ENCODE measurements at places on chromosomes 6 and 20.

- DNase-seq = no peak
Observed at GRCh38 chr6:155235087-155235486, 28.7 kb upstream of the CLDN20 start.

DNA sequence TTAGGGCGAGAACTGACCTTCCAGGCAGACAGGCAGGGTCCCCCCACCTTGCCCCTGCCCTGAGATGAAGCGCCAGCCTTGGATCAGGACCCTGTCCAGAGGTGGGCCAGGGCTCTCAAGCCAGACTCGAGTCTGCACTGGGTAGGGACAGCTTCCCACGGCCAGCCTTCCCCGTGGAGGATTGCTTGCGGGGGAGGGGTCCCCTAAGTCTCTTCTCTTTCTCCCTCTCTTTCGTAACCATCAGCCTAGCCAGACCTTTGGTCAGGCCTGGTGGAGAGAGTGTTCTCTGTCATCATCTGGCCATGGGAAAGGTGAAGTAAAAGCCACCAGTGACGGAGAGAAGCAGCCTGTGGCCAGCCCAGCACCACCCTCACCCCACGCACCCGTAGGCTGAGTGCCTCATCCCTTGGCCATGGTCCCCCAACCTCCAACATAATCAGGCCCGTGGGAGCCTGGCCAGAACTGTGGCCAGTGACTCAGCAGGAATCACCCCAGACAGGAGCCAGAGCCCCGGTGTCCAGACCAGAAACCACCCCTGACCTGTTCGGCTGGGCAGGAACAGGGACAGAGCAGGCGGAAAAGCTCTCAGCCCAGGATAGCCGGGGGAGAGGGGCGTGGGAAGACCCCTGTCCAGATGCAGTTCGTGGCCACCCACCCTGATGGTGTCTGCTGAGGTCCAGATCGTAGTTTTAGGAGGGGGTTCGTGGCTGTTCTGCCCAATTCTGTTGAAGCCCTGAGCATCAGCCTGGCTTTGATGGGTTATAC, 47.1 kb downstream of the SNAI1 start:
- DNase-seq = no peak

- DNase-seq = no peak
Observed at GRCh38 chr20:18580012-18580411, 7.8 kb upstream of the DTD1 start.

DNA sequence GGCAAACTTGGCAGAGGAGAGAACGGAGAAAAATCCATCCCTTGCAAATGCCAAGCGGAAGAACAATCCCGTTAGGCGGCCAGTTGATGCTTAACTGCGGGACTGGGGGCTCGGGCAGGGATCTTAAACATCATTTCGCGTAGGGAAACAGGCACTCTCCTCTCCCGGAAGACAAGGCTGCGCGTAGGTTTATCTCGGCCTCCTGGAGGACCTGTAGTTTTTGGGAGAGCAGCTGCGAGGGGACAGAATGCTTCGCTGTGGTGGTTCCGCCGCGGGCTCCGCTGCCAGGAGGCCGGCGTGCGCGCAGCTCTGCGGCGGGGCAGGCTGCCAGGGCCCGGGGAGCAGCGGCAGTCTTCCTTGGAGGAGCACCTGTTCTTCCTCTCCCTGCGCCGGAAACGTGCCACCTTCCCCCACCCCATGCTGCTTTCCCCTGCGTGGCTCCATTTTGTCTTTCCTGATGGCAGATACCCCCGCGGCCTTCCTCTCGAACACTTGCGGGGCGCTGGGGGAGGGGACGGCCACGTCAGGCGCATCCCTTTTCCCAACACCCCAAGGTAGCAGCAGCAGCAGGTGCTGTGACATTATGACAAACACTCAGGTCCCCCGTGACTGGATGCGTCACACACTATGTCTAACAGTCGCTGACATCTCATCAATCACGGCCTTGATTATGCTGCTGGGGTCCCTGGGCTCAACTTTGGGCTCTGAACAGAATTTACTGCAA, 230.7 kb upstream of the BTBD3 start:
- DNase-seq = peak; percentile 67

GRCh38 chr20:23884771-23885162, 5.2 kb upstream of the CST5 start:
- no peak for DNase-seq

DNA sequence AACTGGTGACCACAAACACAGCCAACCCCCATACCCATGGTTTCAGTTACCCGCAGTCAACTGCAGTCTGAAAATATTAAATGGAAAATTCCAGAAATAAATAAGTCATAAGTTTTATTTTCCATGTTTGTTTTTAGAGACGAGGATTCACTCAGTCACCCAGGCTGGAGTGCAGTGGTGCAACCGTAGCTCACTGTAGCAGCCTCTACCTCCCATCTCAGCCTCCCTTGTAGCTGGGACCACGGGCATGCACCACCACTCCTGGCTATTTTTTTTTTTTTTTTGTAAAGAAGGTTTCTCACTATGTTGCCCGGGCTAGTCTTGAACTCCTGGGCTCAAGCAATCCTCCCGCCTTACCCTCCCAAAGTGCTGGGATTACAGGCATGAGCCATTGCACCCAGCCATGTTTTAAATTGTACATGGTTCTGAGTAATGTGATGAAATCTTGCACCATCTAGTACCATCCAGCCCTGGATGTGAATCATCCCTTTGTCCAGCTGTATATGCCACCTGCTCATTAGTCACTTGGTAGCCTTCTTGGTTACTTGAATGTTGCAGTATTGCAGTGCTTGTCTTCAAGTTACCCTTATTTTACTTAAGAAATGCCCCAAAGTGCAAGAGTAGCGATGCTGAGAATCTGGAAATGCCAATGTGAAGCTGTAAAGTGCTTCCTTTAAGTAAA, 14.5 kb downstream of the CSNK2A1 start:
- no peak for DNase-seq

DNA sequence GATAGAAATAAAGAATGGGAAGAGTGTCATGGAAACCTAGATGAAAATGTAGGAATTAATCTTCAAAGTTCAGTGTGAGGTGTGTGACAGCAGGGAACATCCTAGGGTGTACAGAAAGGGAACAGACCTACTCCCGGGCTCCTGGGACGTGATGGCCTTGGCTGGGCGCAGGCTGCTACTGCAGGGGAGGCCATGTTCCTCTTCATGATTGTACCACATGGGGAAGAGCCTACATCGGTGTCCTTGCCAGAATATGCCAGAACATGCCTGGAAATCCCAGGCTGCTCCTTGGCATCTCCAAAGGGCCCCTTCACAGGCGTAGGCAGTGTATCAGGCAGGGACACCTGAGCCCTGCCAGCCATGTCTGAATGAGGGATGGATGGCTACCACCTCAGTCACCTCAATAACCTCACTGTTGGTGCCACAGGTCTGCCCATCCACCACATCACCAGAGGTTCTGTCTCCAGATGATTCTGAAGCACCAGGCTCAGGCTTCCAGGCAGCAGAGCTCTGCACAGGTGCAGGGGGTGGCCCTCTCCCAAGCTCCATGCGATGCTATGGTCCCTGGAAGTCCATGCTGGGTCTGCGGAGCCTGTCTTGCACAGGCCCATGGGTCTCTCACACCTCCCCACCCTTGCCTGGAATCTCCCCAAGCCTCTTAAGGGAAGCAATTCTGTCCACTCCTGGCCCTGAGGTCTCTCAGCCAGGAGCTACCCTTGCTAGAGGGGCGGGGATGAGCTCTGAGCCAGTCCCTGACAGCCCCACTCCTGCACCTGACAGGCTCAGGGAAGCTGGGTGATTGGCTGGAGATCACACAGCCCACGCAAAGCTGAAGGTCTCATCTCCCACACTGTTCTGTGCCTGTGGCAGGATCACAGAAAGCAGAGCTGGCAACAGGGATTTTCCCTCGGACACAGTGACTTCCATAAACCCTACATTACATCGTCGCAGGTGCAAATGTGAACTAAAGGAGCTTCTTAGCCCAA, 20.2 kb downstream of the RAMACL start:
- no peak for DNase-seq

DNA sequence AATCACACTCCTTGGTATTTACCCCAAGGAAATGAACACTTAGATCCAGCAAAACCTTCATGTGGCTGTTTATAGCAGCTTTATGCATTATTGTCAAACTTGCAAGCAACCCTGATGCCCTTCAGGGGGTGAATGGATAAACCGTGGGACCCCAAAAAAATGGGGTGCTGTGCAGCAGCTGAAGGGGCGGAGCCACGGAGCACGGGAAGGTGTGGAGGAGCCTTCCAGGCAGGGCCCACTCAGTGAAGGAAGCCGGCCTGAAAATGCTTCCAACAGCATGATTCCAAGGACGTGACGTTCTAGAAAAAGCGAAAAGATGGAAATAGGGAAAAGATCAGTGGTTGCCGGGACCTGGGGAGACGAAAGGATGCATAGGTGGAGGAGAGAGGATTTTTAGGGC, 25.6 kb upstream of the FRMD1 start:
- no peak for DNase-seq

GRCh38 chr6:170286934-170287265, 4.0 kb downstream of the DLL1 start:
- no peak for DNase-seq

DNA sequence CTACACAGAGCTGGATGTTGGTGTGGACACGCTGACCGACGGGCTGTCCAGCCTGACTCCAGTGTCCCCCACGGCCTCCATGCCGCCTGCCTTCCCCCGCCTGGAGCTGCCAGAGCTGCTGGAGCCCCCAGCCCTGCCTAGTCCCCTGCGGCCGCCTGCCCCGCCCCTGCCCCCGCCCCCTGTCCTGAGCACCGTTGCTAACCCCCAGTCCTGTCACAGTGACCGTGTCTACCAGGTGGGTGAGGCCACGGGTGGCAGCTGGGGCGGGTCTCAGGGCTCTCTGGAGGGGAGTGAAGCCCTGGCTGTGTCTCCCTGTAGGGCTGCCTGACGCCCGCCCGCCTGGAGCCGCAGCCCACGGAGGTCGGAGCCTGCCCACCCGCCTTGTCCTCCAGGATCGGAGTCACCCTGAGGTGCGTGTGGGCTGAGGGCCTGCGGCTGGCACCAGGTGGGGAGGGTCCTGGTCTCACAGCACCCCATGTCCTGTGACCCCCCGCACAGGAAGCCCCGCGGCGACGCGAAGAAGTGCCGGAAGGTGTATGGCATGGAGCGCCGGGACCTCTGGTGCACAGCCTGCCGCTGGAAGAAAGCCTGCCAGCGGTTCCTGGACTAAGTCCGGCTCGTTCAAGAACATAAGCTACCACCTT, 2.9 kb downstream of the SLC2A4RG start:
- no peak for DNase-seq

DNA sequence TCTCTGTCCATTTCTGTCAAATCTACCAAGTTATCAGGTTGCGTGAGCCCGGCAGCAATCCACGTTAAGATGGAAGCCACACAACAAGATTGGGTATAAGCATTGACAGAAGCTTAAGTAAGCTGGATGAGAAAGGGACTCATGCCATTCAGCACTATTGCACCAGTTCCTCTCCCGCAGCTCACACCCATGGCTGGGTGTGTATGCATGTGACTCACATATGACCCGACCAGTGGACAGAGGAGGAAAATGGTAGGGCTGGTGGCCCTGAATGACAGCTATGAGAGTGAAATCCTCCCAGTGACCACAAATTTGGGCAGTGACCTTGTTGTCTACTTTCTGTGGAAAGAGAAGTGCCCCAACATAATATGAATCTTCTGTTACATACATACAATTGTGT, 113.5 kb downstream of the OTOR start:
- no peak for DNase-seq

DNA sequence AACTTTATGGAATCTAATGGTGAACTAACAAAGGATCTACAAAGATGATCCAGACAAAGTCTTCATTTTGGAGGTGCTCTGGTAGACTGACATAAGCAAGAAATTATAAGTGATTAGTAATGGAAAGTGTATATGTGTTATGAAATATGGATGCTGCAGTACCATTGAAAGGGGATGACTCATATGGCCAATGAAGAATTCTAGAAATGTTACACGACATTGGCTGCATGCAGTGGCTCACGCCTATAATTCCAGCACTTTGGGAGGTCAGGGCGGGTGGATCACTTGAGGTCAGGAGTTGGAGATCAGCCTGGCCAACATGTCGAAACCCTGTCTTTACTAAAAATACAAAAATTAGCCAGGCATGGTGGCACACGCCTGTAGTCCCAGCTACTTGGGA, 23.5 kb downstream of the CFAP206 start:
- no peak for DNase-seq

GRCh38 chr6:148177589-148178233, 164.9 kb upstream of the SASH1 start:
- DNase-seq = peak; percentile 68

GRCh38 chr6:3022765-3023662, 23.3 kb downstream of the NQO2 start:
- no peak for DNase-seq

DNA sequence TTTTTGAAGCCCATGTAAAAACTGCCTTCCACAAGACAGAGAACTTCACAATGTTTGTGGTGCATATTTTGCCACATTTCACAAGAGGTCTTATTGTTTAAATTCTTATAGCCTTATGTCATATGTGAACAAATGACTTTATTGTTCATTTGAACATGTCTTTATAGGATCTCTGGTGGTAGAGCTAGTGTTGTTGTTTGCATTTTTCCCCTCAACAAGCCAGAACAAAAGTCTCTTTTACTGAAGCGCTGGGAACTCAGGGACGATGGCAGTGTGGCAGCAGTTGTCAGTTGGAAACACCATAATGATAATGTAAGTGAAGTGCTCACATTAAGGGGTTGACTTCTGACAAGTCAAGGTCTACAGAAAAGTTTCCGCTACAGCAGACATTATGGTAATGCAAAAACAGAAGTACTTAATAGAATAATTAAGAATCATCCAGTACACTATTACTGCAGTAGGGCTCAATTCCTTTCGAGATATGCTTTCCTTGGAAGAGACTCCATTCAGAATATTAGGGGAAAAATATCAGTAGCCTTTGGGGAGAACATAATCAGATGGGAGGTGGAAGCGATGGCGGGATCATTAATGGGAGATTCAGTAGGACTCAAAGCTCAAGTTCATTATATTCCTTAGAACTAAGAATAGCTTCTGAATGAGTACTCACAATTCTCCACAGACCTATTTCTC, 180.0 kb downstream of the GJA10 start:
- DNase-seq = no peak

GRCh38 chr6:24881376-24881775, 54.4 kb downstream of the RIPOR2 start:
- DNase-seq = no peak

DNA sequence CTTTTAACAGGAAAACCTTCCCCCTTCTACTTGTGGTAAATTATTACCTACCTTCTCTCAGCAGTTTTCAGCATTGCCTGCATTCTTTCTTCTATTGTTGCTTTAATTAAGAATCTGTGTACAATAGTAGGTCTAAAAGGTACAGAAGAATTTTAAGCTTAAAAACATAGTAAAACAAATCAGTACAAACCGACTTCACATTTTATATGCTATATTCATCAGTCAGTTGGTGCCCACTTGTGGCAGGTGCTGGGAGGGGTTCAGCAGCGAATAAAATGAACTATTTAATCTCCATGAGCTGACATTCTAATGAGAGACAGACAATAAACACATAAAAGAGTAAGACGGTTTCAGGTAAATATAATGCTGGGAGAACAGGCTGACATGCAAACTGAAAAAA, 73.4 kb upstream of the FBXO30 start:
- peak; percentile 15 for DNase-seq
